ENCODE measurements at places on chromosomes 12 and 14. TPM values are rescaled to one million over a fixed set of nuclear protein-coding genes. Genes with fewer than 3 reads are reported as not detected.

DNA sequence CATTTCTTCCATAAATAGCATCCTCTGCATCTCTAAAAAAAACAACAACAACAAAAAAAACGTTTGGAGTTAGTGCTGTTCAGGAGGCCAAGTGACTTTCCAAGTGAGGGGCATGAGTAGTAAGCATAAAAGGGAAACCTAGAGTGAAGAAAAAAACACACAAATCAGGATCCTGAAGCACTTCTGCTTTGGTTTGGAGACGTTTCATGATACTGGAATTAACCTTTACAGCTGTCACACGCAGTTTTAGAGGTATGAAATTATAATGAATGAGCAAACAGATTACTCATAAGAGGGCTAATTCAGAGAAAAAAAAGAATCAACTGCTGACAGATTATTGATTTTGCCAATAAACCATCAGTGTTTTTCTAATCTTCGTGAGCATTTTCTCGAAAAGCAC is 3.8 kb downstream of the SRSF9 start:
- H3K4me3 ChIP-seq, result peak overlapping the region; percentile 57
- peak overlapping the region; percentile 78 for H3K27ac ChIP-seq
- DNase-seq, result no peak
- peaks cover 29% of the 10 kb centered on the region for H3K4me1 ChIP-seq
- H3K36me3 ChIP-seq, result peaks cover 24% of the 10 kb centered on the region

DNA sequence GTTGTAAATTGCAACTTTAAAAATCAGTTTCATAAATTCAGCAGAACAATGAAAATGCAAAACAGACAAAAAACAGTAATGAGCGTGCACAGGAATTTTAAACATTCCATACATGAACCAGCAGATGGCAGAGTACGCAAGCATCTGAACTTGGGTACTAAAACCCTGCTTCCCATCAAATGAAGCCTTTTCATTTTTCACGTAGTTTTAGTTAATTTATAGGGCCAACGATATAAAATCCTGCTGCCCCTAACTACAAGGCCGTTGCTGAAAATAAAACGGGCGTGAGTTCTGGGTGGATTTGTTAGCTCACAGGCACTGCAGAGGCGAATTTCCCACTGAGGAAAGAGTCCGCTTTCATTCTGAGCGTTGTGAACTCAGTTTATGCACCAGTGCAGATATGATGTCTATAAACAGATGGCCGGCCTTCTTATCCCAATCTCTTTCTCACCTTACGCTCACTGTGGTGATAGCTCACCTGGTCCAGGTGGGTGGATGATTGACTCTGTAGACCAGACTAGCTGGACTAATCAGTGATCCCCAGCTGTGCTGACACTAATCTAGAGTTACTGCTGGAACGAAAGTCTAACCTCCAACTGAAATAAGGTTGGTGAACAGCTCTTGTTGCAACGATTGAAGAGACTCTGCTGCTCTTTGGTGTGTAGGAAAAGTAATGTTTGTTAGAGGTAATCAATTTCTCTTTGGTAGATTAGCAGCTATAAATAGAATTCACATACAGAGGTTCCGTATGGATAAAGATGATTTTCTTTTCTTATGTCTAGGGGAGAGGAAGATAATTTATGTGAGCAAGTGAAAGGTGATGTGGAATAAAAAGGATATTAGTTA is 89.2 kb downstream of the PDZRN4 start:
- H3K4me3 ChIP-seq, result no peak overlapping the region
- no peaks in the 10 kb centered on the region for H3K36me3 ChIP-seq
- H3K4me1 ChIP-seq, result no peaks in the 10 kb centered on the region
- H3K27ac ChIP-seq, result no peak overlapping the region
- peaks cover 2% of the 10 kb centered on the region for H3K27me3 ChIP-seq

DNA sequence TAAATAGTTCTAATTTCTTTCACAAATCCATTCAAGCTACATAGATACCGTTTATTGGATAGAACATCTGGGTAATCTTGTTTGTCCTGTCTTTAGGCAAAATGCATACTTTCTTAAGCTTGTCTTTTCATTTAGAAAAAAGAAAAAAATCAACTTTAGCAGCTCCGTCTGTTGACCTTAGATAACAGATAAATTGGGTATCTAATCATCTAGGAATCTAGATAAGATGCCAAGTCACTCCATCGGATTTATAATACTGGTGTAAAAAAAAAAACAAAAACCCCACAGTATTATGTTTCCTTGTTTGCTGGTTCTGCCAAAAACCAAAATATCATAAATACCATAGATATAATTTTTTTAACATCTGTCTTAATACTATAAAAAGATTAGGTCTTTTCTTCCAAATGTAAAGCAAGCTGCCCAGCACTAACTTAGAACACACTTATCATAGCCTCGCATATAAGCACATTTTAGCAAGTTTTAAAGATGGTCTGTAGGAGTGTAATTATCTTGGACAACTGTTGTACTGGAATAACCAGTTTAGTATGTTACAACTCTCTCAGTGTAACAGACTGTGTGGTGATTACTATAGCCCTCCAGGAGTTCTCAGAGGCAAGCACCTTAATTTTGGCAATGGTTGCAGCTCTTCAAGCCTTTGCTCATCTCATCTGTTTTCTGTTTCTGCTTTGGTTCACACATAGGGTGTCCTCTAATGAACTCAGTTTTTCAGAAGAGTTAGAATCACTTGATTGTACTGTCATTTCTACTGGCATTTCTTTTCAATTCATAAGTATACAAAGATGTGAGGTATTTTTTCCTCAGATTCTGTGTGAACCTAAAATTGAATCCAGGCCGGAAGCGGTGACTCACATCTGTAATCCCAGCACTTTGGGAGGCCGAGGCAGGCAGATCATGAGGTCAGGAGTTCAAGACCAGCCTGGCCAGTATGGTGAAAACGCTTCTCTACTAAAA is 83.1 kb downstream of the ANO6 start:
- no peak overlapping the region for H3K4me3 ChIP-seq
- H3K27ac ChIP-seq, result no peak overlapping the region
- H3K36me3 ChIP-seq, result peaks cover 2% of the 10 kb centered on the region
- H3K4me1 ChIP-seq, result peaks cover 6% of the 10 kb centered on the region
- no peak for DNase-seq

DNA sequence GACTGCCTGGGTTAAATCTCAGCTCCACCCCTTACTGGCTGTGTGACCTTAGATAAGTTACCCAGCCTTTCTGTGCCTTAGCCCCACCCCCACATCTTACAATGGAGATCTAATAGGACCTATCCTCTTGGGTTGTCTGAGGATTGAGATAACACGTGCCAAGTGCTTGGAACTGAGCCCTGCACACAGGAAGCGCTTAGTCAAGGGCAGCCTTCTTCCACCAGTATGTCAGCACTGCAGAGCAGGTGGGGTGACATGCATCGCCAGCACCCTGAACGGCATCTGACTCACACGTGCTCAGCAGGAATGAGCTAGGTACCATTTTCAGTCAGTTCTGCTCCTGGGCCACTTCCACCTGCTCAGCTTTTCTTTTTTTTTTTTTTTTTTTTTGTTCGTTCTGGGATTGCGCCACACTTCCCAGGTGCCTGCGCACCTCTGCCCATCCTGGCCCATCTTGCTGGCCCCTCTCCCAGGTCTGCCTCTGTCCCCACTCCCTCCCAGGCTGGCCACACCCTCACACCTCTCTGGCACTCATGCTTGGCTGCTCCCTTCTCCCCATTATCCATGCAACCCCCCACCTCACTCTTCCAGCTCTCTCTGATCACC is 19.6 kb downstream of the LGMN start:
- no peak overlapping the region for H3K4me3 ChIP-seq
- no peak overlapping the region for H3K27ac ChIP-seq
- peaks cover 29% of the 10 kb centered on the region for H3K4me1 ChIP-seq
- H3K27me3 ChIP-seq, result peaks cover 44% of the 10 kb centered on the region
- no peak for DNase-seq
- peaks cover 12% of the 10 kb centered on the region for H3K36me3 ChIP-seq

DNA sequence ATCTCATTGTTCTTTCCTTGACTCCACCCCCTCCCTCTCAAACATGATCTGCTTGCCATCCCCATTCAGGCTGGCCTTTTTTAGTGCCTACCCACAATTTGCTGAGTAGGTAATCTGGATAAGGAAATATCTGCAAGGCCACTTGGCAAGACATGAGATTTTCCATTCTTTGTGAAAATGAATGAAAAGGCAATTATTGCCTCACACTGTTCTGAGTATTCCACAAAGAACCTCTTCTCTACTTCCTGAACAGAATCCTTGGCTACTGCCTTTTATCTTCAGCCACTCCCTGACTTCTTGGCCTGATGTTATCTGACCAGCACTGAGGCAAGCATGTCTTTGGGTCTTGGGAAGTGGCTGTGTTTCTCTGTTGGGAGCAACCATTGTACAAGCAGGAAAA is 263.2 kb upstream of the ATP2B1 start:
- peaks cover 17% of the 10 kb centered on the region for H3K27me3 ChIP-seq
- H3K36me3 ChIP-seq, result peaks cover 4% of the 10 kb centered on the region
- peaks cover 19% of the 10 kb centered on the region for H3K4me1 ChIP-seq
- no peak overlapping the region for H3K4me3 ChIP-seq

Gene KRT8
- 0.33 TPM for total RNA-seq

Gene GPRC5D
- total RNA-seq, result not detected

Gene ARHGDIB
- 543 TPM for total RNA-seq

Gene TIGAR
- 7.4 TPM for total RNA-seq

Gene RNASE7
- total RNA-seq, result not detected

All from natural killer cell treated with Interleukin-12 subunit alpha and Interleukin-12 subunit beta and Interleukin-15 and Interleukin-18, amount 100 ng/mL, for 72 hours (primary cell).